ENCODE measurements at places on chromosomes 2 and 18. TPM values are rescaled to one million over a fixed set of nuclear protein-coding genes. Genes with fewer than 3 reads are reported as not detected.

The GAREM2 gene
- 1.3 TPM for total RNA-seq

The RMC1 gene
- 30.1 TPM for total RNA-seq

The HOXD8 gene
- 0.44 TPM for total RNA-seq

The IL1A gene
- 0.33 TPM for total RNA-seq

The SLC5A6 gene
- total RNA-seq = 13.7 TPM
